ENCODE measurements at places on chromosomes 7 and 10.

- no peak for DNase-seq
Observed at GRCh38 chr10:49761201-49761788, 828 bp downstream of the OGDHL start.

GRCh38 chr7:151306860-151307259, 34.8 kb upstream of the NUB1 start:
- DNase-seq: no peak

DNA sequence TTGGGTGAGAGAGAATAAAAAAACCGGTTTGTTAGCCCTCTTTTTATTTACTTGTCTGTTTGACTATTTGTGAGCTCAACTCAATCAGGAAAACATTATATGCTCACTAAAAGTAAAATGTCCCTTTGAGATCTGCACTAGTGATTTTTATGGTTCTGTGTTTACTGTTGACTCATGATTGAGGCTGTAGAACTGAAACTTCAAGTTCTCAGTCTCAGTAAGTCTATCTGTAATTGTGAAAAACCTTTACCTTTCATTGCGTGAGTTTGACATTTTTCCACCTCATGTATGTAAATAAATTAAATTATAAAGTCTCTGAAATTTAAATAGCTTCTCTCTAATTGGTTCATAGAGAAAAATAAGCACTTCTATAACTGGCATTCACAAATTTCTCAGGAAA, 17.0 kb upstream of the CASD1 start:
- no peak for DNase-seq

GRCh38 chr7:24036033-24036412, 248.0 kb upstream of the NPY start:
- DNase-seq: no peak

GRCh38 chr7:155702616-155703015, 58.2 kb downstream of the RBM33 start:
- DNase-seq: no peak

- no peak for DNase-seq
Observed at GRCh38 chr7:30671793-30672465, 10.3 kb downstream of the CRHR2 start.

DNA sequence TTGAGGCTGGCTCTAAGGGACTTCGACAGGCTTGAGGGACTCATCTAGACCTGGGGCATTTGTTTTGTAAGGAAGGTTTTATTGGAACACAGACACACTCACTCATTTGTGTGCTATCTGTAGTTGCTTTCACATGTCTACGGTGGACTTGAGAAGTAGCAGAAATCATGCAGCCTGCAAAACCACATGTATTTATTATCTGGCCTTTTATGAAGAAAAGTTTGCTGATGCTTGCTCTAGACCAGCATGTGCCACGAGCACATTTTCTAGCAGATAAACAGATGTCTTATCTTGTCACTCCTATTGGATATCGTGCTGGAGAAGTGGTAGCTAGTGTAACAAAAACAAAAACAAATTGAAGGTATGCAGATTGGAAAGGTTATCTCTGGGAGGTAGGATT, 9.8 kb downstream of the UPP1 start:
- DNase-seq: no peak

- DNase-seq: no peak
Observed at GRCh38 chr7:22640269-22640668, 86.7 kb upstream of the IL6 start.

DNA sequence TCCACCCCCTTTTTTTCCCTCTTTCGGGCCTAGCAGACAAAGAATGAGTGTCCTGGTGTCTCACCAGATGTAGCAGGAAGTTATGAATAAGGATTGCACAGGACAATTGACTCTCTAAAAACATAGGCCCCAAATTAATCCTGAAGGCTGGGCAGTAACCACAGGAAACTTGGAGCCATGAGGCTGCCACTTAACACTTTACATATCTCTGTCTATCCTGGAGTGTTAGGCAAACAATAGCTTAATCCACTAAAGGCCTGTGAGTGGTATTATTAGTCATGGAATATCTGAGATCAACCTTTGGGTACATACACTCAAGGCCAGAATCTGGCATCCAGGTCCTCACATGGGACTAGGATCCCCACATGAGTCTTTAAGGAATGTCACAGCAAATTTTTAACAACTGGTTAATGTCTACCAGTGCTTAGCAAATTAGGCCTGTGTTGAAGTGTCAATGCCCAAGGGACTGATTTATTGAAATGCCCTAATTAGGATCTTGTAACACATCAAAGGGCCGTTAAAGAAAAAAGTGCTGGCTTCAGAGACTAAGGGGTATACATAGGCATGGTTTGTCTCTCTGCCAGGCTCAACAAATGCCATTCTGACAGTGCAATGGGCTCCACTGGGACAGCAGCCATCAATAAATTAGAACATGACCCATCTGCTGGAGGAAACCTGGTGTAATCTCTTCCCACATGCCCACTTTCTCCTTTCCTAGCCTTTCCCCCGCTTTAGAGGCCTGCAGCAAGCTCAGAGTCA, 196.7 kb upstream of the TBX20 start:
- DNase-seq: no peak

DNA sequence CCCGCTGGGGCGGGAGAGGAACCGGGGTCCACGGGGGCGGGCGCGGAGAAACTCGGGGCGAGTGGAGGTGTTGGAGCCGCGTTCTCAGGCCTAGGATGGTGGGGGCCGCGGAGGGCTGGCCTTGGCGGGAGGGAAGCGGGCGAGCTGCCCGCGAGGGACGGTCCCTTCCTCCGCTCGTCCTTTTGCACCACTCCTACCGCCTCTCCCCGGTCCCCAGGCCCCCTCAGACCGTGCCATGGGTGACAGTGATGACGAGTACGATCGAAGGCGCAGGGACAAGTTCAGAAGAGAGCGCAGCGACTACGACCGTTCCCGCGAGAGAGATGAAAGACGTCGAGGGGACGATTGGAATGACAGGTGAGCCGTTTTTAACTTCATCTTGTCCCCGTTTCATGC, 451 bp downstream of the SRRT start:
- DNase-seq: no peak

- DNase-seq: no peak
Observed at GRCh38 chr7:152544481-152544927, 108.7 kb upstream of the KMT2C start.
